ENCODE measurements at places on chromosomes 1 and 21. TPM values are rescaled to one million over a fixed set of nuclear protein-coding genes. Genes with fewer than 3 reads are reported as not detected.

The CD52 gene
- total RNA-seq = 56.1 TPM

The CD1B gene
- not detected for total RNA-seq

The ZBTB8B gene
- not detected for total RNA-seq

The IGSF9 gene
- total RNA-seq = 88.8 TPM

The HCN3 gene
- 34.0 TPM for total RNA-seq

The GUCA2B gene
- not detected for total RNA-seq

The TMEM54 gene
- total RNA-seq = 1,026 TPM

The CBR3 gene
- not detected for total RNA-seq

The CIART gene
- 1.1 TPM for total RNA-seq

The HHAT gene
- 6.7 TPM for total RNA-seq

The KRTAP19-3 gene
- total RNA-seq = not detected
